ENCODE measurements at places on chromosomes 16 and 17.
A peak's percentile ranks its signal among the peaks of the same experiment; 100 is the strongest.

- no peaks in the 10 kb centered on the region for H3K4me1 ChIP-seq
- DNase-seq: no peak
- no peak overlapping the region for H3K27ac ChIP-seq
Measured at GRCh38 chr17:33377837-33378595, 84.9 kb upstream of the ASIC2 start.

DNA sequence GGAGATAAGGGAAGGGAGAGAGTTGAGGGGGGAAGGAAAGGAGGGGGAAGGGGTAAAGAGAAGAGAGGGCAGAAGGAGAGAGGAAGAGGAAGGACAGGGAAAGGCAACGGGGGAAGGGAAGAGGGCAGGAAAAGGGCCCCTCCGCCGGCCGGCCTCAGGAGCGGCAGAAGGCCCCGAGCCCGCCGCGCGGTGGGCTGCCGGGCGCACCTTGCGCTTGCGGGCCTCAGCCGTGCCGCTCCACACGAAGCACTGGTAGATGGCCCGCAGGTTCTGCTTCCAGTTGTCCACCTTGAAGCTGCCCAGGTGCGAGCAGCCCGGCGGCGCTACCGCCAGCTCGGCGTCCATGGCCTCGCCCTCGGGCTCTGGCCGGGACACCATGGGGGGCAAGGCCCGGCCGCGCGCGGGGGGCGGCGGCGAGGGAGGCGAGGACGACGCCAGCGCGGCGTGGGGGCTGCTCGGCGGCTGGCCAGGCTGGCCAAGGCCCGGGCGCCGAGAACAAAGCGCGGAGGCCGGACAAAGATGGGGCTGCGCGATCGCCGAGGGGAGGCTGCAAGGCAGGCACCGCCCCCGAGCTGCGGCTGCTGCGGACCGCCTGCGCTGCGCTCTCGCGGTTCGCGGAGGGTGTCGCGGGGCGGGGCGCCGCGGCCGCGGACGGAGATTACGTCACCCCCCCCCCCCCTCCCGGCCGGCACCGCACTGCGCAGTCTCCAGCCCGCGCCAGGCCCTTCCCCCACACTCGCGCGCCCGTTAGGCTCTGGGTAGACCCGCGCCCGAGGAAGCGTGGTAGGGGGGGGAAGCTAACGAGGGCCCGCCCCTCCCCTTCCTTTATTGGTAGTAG, at the start of gene USP22:
Gene USP22, minus strand, starts transcription at position 554 of the 838 bp plus-strand sequence. Its CDS starts 176 bp downstream, at position 378.
- peak within 1 kb of the TSS; percentile 99 for H3K4me3 ChIP-seq
- peak within 1 kb of the TSS; percentile 100 for H3K27ac ChIP-seq
- DNase-seq: no peak
- no peaks in the 10 kb centered on the region for H3K27me3 ChIP-seq

DNA sequence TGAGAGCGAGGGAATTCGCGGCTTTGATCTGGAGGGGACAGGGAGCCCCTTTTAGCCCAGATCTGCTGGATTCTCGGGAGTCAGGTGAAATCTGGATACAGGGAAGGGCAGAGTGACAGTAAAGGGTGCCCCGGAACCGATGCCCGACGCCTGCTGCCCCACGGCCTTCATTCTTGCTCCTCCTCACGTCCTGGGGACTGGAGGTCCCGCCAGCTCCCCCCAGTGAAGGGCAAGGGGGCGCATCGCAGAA, 596 bp downstream of the OR1F1 start:
- H3K4me1 ChIP-seq: peaks cover 25% of the 10 kb centered on the region
- H3K27ac ChIP-seq: no peak overlapping the region
- H3K27me3 ChIP-seq: peaks cover 100% of the 10 kb centered on the region
- peak overlapping the region; percentile 46 for H3K4me3 ChIP-seq
- DNase-seq: no peak

DNA sequence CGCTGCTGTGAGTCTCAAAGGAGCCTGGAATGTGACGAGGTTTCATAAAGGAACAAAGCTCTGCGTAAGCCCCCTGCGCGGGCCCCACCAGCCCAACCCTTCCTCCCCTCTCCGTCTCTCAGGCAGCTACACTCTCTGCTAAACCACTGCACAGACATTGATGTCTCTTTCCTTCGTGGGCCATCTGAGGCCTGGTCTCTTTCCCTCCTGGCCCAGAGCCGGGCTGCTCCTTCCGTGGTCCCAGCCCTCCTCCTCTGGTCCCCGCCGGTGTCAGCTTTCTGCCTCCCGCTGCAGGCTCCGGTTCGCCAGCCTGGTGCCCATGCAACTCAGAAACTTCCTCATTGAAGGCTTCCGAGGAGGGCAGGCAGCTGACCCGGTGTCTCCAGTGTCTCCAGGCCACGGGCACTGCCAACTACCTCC, 7.4 kb downstream of the SCARF1 start:
- no peak overlapping the region for H3K4me3 ChIP-seq
- no peaks in the 10 kb centered on the region for H3K27me3 ChIP-seq
- H3K36me3 ChIP-seq: peaks cover 48% of the 10 kb centered on the region
- no peak for DNase-seq
- no peak overlapping the region for H3K27ac ChIP-seq

- no peak for DNase-seq
- H3K36me3 ChIP-seq: no peaks in the 10 kb centered on the region
- peaks cover 42% of the 10 kb centered on the region for H3K4me1 ChIP-seq
- no peak overlapping the region for H3K4me3 ChIP-seq
- no peaks in the 10 kb centered on the region for H3K27me3 ChIP-seq
Measured at GRCh38 chr17:57311281-57312216, 55.2 kb downstream of the MSI2 start.

- no peak overlapping the region for H3K27ac ChIP-seq
- H3K4me1 ChIP-seq: no peaks in the 10 kb centered on the region
- no peaks in the 10 kb centered on the region for H3K36me3 ChIP-seq
- H3K4me3 ChIP-seq: no peak overlapping the region
Measured at GRCh38 chr17:70327723-70328122, 158.4 kb downstream of the KCNJ2 start.

DNA sequence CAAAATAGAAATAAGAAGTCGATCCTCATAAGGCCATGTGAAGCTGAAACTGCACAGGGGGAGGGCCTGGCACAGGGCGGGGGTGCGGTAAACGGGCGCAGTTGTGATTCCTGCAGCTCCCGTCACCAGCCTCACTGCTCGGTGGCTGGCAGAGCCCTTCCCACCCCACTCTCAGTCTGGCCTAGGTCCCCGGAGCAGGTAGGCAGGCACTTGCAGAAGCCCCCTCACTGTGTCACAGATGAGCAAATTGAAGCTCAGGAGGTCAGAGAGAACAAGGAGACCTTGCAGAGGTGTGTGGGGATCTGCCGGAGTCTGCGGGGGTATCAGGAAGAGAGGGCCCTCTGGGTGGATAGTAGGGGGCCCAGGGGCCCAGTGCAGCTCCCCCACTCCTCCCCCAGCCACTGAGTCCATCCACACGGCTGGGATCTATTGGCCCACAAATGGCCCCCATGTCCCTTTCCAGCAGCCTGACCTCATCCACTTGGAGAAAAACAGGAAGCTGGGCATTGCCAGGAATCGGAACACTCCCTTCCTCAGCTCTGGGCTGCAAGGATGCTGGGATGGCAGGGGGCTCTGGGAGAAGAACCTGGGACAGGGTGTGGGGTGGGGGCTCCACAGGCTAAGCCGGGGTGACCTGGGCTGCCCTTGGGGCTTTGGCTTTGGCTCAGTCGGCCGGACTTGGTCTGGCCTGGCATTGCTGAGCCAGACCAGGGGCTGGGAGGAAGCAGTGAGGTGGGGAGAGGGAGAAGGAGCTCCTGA, 21.4 kb upstream of the MAP3K14 start:
- H3K4me3 ChIP-seq: no peak overlapping the region
- H3K27me3 ChIP-seq: no peaks in the 10 kb centered on the region
- no peaks in the 10 kb centered on the region for H3K36me3 ChIP-seq
- peaks cover 39% of the 10 kb centered on the region for H3K4me1 ChIP-seq
- DNase-seq: no peak

DNA sequence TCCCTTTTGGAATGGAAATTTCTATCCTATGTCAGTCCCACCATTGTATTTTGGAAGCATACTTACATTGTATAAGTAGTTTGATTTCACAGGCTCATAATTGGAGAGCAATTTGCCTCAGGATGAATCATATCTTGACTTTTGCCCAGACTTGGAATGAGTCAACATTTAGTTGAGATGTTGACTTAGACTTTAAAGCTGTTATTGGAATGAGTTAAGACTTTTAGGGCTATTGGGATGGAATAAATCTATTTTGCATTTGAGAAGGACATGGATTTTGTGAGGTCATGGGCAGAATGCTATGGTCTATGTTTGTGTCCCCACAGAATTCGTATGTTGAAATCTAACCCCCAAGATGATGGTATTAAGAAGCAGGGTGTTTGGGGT, 12.2 kb upstream of the ZNF594 start:
- no peak for DNase-seq
- H3K4me3 ChIP-seq: no peak overlapping the region
- H3K27ac ChIP-seq: no peak overlapping the region
- no peaks in the 10 kb centered on the region for H3K4me1 ChIP-seq

GRCh38 chr16:78184238-78185183, 85.1 kb downstream of the WWOX start:
- no peaks in the 10 kb centered on the region for H3K36me3 ChIP-seq
- no peaks in the 10 kb centered on the region for H3K27me3 ChIP-seq
- H3K4me1 ChIP-seq: no peaks in the 10 kb centered on the region
- H3K4me3 ChIP-seq: no peak overlapping the region
- no peak overlapping the region for H3K27ac ChIP-seq
- no peak for DNase-seq

DNA sequence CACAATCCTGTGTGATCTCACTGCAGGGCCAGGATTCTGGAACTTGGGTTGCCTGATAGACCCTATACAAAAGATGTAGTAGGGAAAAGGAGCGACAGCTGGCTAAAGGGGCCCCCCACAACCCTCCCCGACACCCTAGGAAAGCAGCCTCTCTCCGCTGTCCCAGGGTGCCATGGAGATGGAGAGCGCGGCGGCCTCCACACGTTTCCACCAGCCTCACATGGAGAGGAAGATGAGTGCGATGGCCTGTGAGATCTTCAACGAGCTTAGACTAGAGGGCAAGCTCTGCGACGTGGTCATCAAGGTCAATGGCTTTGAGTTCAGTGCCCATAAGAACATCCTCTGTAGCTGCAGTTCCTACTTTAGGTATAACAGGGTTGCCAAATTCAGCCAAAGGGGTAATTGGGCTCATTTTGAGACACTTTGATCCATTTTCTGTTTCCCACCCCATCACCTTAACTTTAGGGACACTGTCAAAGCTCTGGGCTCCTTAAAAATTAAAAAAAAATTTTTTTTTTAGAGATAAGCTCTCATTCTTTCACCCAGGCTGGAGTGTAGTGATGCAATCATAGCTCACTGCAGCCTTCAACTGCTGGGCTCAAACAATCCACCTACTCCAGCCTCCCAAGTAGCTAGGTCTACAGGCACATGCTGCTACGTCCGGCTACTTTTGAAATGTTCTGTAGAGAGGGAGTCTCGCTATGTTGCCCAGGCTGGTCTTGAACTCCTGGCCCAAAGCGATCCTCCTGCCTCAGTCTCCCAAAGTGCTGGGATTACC, at the start of gene KLHL10:
Gene KLHL10, plus strand, starts transcription at position 65 of the 778 bp plus-strand sequence. Its CDS starts 108 bp downstream, at position 173.
- H3K27ac ChIP-seq: no peak within 1 kb of the TSS
- no peaks in the 10 kb centered on the region for H3K27me3 ChIP-seq
- H3K36me3 ChIP-seq: no peaks in the 10 kb centered on the region
- no peak for DNase-seq
- H3K4me1 ChIP-seq: peaks cover 24% of the 10 kb centered on the region

DNA sequence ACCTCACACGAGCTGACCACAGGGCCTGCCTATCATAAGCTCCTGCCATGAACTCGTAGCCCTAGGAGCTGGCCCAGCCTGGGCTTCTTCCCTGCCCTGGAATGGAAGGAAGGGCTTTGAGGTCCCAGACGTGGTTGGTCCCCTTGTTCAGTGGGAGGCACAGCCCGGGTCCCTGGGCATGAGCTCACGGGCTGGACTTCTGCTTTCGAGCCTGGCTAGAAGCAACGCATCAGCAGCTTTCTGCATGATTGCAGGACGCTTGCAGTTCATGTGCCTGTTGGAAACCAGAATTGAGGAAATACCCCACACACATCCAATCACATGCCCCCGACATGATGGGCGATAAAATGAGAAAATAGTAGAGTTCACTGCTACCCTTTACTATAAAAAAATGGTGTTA, 293.3 kb downstream of the MAF start:
- H3K27ac ChIP-seq: no peak overlapping the region
- peak; percentile 47 for DNase-seq
- H3K4me1 ChIP-seq: no peaks in the 10 kb centered on the region
- H3K27me3 ChIP-seq: peaks cover 39% of the 10 kb centered on the region

DNA sequence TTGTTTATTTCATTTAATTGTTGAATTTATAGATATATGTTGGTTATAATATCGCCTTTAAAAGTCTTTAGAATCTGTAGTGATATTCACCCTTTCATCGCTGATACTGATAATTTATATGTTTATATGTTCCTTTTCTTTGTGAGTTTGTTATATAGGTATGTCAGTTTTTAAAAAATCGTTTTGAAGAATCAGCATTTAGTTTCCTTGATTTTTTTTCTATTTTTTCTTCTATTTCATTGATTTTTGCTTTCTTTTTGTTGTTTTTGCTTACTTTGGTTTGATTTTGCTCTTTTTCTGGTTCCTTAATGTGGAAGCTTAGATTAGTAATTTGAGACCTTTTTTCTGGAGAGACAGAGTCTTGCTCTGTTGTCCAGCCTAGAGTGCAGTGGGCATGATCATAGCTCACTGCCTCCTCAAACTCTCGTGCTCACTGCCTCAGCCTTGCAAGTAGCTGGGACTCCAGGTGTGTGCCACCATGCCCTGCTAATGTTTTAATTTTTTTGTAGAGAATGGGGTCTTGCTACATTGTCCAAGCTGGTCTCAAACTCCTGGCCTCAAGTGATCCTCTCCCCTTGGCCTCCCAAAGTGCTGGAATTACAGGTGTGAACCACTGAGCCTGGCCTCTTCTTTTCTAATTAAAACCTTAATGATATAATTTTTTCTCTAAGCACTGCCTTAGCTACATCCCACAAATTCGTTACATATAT, 7.5 kb downstream of the IST1 start:
- peak overlapping the region; percentile 38 for H3K27ac ChIP-seq
- H3K36me3 ChIP-seq: no peaks in the 10 kb centered on the region
- peaks cover 92% of the 10 kb centered on the region for H3K4me1 ChIP-seq
- DNase-seq: no peak
- no peak overlapping the region for H3K4me3 ChIP-seq

DNA sequence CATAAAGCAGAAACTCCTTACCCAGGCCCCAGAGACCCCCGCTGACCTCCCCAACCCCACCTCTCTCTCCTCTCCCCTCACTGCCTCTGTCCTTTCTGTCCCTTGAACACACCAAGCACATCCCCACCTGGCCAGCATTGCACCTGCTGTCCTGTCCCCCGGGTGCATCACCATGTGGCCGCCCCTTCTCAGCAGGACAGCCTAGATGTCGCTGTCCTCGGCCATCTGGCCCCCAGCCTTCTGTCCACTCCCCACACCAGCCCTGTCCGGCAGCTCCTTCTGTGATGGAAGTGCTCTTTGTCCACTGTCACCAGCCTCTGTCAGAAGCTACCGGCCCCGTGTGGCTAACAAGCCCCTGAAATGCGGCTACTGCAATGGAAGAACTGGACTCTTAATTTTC, 12.3 kb upstream of the MPRIP start:
- H3K27ac ChIP-seq: no peak overlapping the region
- no peak overlapping the region for H3K4me3 ChIP-seq
- no peaks in the 10 kb centered on the region for H3K27me3 ChIP-seq
- peaks cover 47% of the 10 kb centered on the region for H3K4me1 ChIP-seq
- no peaks in the 10 kb centered on the region for H3K36me3 ChIP-seq
- no peak for DNase-seq
